ENCODE measurements at places on chromosomes 6 and 20. TPM values are rescaled to one million over a fixed set of nuclear protein-coding genes. Genes with fewer than 3 reads are reported as not detected.

The DSP gene
- 12.6 TPM for polyA plus RNA-seq

The FOXS1 gene
- polyA plus RNA-seq, result not detected

The BTBD3 gene
- 0.45 TPM for polyA plus RNA-seq

The DPM1 gene
- 74.3 TPM for polyA plus RNA-seq

The CLVS2 gene
- polyA plus RNA-seq, result not detected

The EYA2 gene
- not detected for polyA plus RNA-seq

The CRISP1 gene
- not detected for polyA plus RNA-seq

The TINAG gene
- polyA plus RNA-seq, result not detected

The TP53INP2 gene
- 1.2 TPM for polyA plus RNA-seq

The SCRT2 gene
- not detected for polyA plus RNA-seq

The SOBP gene
- 2.0 TPM for polyA plus RNA-seq

The OPN5 gene
- not detected for polyA plus RNA-seq
